ENCODE measurements at places on chromosomes 2 and 18. TPM values are rescaled to one million over a fixed set of nuclear protein-coding genes. Genes with fewer than 3 reads are reported as not detected.

Gene LIMS1
- 67.4 TPM for total RNA-seq

Gene PROKR1
- total RNA-seq: not detected

Gene SLC23A3
- 0.29 TPM for total RNA-seq

Gene ARHGEF4
- 11.0 TPM for total RNA-seq

Gene SPATA3
- total RNA-seq: not detected

Gene OXER1
- total RNA-seq: not detected

Gene LHCGR
- total RNA-seq: not detected

Gene FZD7
- 6.7 TPM for total RNA-seq

Gene SLC9A4
- not detected for total RNA-seq

Gene NHEJ1
- total RNA-seq: 19.0 TPM

Gene CRYGC
- not detected for total RNA-seq

Gene ZNF638
- 69.1 TPM for total RNA-seq

Gene KIF5C
- total RNA-seq: 0.28 TPM

Gene ALPP
- 18.1 TPM for total RNA-seq

Gene MRPL33
- 497 TPM for total RNA-seq

Gene SERPINB7
- total RNA-seq: 3.0 TPM

Gene MATN3
- 17.0 TPM for total RNA-seq

Gene RPRD1A
- total RNA-seq: 16.1 TPM

Gene ACVR2A
- total RNA-seq: 4.2 TPM

Gene ANO7
- 1.6 TPM for total RNA-seq

Gene GPR39
- total RNA-seq: 7.5 TPM

Gene CD8B2
- not detected for total RNA-seq

Gene ATG16L1
- total RNA-seq: 36.4 TPM

Gene SPEG
- total RNA-seq: 10.8 TPM

Gene SOWAHC
- total RNA-seq: 9.6 TPM

Gene KCNS3
- 1.4 TPM for total RNA-seq

Gene FRZB
- 0.13 TPM for total RNA-seq

Gene RBM44
- total RNA-seq: 0.16 TPM

Gene CFAP65
- 0.17 TPM for total RNA-seq

Gene CHRNA1
- total RNA-seq: not detected

Gene PTMA
- total RNA-seq: 1,416 TPM

Gene FBXO11
- total RNA-seq: 37.1 TPM

Gene TRABD2A
- total RNA-seq: 14.0 TPM

Gene ITPRIPL1
- not detected for total RNA-seq

Gene GCC2
- total RNA-seq: 14.7 TPM

Gene PLGLB2
- total RNA-seq: 0.19 TPM

Gene MAIP1
- 42.0 TPM for total RNA-seq

Gene EVX2
- total RNA-seq: not detected

Gene FAM228A
- total RNA-seq: not detected

Gene SMAD7
- total RNA-seq: 20.9 TPM

Gene FSIP2
- total RNA-seq: 0.01 TPM

Gene OBSL1
- total RNA-seq: 18.7 TPM

Gene CAVIN2
- total RNA-seq: 45.9 TPM

Gene ASAP2
- total RNA-seq: 45.3 TPM

Gene CREG2
- 10.3 TPM for total RNA-seq

Gene MAB21L4
- 0.29 TPM for total RNA-seq

Gene HAUS1
- 35.1 TPM for total RNA-seq

Gene ZNG1B
- 43.3 TPM for total RNA-seq

Gene RPRM
- total RNA-seq: 0.05 TPM

Gene PLB1
- 1.9 TPM for total RNA-seq

All from A549 treated with AZD2906 at 1 μM for 4 hours (cell line).